WERI-Rb-1 (cell line): ENCODE measurements at places on chromosomes 3 and 15.

GRCh38 chr3:189122110-189122509 is 49.7 kb upstream of the TPRG1 start:
- no peak for DNase-seq

GRCh38 chr3:9606108-9606507 is 43.2 kb upstream of the MTMR14 start:
- DNase-seq: no peak

DNA sequence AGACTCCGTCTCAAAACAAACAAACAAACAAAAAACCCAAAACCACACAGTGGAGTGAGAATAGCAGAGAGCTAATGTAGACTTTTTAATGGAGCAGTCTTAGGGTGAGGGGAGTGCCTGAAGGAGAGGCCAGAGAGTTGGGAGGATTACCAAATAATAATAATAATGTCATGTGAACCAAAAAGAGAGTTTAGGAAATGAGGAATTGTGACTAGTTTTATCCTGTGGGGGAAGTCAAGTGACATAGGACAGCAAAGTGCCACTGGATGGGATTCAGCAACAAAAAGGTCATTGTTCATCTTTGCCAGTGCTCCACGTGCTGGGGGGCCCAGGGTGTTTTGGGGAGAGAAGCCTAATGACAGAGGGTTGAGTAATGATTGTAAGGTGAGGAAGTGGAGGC is 12.9 kb downstream of the GPR87 start:
- no peak for DNase-seq

DNA sequence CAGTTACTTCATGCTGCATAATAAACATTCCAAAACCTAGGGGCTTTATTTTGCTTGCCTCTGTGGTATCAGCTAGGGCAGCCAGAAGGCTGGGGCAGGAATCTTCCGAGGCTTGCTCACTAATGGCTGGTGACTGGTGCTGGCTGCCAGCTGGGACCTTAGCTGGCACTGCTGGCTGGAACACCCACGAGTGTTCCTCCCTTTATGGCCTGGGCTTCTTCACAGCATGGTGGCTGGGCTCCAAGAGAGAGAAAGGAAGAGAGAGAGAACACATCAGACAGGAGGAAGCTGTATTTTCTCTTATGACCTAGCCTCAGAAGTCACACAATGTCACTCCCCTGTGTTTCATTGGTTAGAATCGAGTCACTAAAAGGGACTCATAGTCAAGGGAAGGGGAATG is 23.9 kb upstream of the CDCP1 start:
- no peak for DNase-seq

DNA sequence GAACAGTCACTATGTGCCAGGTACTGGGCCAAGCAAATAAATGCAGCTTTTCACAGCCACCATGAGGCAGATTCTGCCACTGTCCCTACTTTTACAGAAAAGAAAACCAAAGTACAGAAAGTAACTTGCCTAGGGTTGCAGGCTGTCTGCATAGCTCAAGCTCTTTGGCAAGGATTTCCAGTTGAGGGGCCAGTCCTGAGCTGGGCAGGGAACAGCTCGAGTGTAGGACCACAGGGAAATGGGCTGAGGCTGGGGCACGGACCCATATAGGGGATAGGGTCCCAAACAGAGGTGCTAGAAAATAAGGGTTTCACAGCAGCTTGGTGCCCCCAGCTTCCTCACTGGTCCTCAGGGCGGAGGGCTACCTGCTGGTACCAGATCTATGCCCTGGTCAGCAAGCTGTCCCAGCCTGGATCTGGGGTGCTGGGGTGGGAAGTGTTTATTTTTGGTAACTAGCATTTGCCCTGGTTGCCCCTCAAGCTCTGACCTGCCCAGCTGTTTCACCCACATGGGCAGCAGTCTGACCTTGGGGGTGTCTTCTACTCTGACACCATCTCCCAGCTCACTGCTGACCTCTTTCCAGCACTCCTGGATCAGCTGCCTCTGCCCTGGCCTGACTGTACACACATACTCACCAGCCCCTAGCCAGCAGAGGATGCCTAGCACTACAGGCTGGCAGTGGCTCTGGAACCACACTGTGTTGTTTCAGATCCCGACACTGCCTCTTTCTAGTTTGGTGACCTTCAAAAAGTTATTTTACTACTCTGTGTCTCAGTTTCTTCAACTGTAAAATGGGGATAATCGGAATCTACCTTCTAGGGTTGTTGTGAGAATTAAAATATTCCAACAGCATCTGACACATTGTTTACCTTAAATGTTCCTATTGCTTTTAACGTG is 16.2 kb downstream of the MRAS start:
- no peak for DNase-seq

- DNase-seq: no peak
These were observed 27.1 kb downstream of the HDAC11 start for GRCh38 chr3:13507247-13507569.

GRCh38 chr3:55782351-55782750 is 295.2 kb upstream of the WNT5A start:
- no peak for DNase-seq

DNA sequence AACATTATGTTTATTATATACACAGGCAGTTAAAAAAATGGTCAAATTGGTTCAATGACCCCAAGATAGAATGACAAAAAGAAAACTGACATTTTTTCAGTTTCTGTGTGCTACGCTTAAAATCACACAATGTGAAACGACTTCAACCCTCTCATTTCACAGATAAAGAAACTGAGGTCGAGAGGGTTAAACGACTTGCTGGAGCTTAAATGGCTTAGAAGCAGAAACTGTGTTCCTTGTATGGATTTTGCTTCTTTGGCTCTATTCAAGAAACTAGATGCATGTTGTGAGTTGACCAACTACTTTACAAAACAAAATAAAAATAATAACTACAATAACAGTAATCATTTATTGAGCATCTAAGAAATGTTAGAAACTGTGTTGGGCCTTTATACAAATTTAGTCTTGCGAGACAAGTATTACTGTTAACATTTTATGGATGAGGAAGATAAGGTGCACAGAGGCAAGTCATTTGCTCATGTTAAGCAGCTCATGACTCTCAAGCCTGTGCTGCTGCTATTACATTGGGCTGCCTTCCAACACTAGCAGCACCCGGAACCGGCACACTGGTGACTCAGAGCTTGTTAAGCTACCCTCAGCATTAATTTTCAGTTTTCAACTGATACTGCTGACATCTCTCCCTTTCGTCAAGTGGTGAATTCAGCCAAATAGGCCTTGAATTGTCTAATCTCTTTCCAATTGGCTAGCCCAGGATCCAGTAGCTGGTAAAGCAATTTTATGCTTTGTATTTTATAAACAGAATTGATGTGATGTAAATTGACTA is 487.6 kb downstream of the NAALADL2 start:
- no peak for DNase-seq

DNA sequence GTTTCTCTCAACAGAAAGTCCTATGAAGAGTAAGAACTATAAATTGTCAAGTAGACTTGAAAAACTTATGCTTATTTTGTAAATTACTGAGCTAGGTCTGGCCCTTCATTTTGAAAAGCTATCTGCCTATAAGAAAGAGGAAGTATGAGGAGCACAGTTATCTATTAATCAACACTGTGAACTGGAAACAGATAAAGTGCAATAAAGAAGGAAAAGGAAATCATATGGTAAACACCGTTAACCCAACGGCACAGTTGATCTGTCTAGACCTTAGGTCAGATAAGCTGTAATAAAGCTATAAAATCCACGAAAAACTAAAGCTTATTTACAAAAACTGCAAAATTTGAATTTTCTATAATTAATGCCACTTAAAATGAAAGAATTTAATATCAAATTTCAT is 242.5 kb downstream of the ZBTB20 start:
- no peak for DNase-seq

DNA sequence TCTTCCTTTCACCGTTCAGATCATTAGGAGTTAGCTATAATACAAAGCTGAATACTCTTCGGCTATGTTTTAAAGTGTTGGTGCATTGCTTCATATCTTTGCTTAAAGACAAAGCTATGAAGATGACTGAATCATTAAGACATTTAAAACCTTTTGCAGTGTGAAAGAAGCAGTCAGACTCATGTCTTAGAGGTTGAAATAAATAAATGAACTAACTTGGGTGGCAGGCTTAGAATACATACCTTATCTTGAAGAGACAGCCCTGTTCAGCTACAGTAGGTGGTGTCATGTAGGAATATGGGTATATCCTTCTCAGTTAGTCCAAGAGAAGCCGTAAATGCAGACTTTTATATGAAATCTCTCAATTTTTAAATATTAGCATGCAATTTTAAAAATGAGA is 63.4 kb downstream of the OPA1 start:
- DNase-seq: no peak

DNA sequence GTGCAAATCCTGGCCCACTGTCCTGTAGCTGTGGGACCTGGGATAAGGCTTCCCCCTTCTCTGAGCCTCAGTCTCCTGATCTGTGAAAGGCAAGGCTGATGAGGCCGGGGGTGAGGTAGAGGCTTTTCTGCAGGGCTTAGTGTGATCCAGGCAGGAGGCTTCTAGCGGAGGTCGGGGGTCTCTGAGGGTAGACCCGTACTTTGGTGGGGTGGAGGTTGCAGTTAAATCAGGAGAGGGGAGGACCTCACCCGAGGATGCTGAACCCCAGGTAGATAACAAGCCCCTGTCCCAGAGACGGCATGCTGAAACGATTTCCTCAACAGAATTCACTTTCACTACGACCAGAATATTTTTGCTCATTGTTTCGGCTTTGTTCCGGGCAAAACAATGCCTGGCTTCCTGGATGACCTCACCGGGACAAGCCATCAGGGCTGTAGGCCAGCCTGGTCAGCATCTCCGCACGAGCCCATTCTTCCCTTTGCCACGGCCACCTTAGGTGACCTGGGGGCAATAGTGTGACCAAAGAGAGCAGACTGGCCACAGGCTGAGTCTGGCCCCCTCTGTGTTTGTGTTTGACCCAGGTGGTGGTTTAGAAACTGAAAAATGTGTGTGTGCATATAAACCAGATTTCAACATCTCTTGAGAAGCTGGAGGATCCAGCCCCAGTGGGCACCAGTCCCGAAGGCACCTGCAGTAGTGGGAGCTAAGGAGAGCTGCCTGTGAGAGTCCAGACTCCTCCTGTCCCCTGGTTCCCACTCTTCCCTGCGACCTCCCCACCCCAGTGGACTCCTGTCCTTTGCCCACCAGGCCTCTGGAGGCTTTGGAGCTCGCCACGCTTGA is 33.0 kb downstream of the SLC6A6 start:
- no peak for DNase-seq

DNA sequence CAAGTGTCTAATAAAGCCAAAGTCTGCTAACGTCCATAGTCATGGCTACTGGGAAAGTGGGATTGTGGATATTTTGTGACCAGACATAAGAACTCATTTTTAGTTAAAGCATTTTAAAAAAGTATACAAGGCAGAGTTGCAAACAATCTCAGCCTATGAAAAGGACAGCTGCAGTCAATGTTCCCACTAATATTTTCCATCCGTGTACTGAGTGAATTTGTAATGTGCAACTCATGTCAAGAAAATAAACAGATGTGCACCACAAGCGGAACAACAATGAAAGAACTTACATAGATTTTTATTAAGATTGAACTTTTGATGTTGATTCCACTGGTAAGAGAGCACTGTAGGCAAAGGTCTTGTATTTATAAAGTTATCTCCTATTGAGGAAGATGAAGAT is 231.3 kb upstream of the SEMA6D start:
- DNase-seq: no peak

- DNase-seq: peak; percentile 78
These were observed 26.1 kb upstream of the KBTBD8 start for GRCh38 chr3:66971891-66972551.

DNA sequence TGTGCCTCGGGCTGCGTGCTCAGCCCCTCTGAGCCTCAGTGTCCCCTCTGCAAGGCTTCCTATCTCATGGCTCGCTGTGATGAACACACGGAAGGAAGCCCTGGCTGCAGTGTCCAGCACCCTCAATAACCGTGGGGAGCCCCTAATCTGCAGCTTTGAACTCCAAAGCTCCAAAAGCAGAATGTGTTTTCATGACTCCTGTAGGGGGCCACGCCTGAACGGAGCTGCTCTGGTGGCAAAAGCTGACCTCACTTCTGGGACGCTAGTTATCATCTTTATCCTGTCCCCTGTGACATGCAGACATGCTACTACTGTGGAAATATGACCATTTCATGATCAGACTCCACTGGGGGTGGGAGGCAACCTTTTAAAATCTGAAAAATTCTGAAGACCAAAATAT is 98.8 kb downstream of the SEC22A start:
- DNase-seq: peak; percentile 35

GRCh38 chr15:34119291-34119690 is 17.4 kb downstream of the PGBD4 start:
- peak; percentile 84 for DNase-seq

GRCh38 chr15:58549013-58549784 is 117.4 kb downstream of the LIPC start:
- peak; percentile 72 for DNase-seq

DNA sequence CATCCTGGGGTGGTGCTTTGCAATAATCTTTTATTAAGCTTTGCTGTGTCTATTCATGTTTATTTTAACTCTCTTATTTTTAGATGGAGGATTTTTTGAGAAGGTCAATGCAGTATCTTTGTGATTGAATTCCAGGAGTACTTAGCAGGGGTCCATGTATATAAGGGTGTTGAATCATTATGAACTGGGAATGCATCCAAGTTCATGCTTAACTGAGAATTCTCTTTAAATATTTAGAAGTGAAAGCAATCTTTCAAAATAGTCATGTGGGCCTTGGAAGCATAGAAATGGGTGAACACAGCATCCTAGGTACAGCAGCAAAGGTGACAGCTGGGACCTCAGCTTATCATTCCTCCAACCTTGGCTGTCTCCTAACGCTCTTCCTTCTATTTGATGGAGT is 27.3 kb downstream of the SPTSSB start:
- DNase-seq: no peak

DNA sequence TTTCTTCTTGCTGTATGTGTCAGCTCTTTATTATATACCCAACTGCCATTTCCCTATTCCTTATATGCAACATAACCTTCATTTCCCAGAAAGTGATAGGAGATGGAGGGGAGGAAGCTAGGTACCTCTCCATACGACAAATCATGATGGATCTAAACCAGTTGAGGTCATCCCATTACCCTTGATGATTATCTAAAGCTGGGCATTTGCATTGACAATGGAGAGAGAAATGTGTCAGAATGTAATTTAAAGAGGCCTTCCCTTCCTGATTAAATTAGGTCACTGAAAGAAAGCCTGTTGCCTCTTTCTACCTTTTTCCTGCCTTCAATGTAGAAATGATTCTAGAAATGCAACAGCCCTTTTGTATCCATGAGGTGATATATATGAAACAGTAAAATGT is 81.9 kb downstream of the SUCNR1 start:
- DNase-seq: no peak

- DNase-seq: peak; percentile 96
These were observed at the start of gene PPCDC for GRCh38 chr15:75023181-75023871. TSS of gene PPCDC (plus strand) at chr15:75023590. CDS start at chr15:75028319, 4,729 bp downstream.

GRCh38 chr3:116077557-116077956 is 367.7 kb downstream of the LSAMP start:
- no peak for DNase-seq

GRCh38 chr15:73744293-73744692 is 8.9 kb downstream of the INSYN1 start:
- no peak for DNase-seq

- DNase-seq: no peak
These were observed 135.9 kb downstream of the FEZF2 start for GRCh38 chr3:62237286-62237948.

DNA sequence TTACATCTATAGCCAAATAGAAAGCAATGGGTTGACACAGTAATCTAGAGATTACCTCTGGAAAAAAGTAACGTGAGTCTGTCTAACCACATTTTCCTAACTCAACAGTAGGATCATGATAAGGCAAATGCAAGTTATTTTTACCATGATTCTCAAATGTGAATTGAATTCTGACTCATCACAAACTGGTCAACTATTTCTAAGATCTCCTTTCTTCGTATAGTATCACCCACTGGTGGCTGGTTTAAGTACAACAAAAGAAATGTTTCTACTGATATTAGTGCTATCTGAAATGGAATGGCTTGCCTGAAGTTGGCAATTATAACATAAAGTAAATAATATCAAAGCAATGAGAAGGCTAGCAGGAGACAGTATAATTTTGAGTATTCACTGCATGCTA is 102.2 kb downstream of the ABI3BP start:
- DNase-seq: no peak
